Ovary (tissue), 10 donors: ENCODE measurements at places on chromosomes 1 and 21. TPM values are rescaled to one million over a fixed set of nuclear protein-coding genes. Genes with fewer than 3 reads are reported as not detected.

The ARHGEF19 gene
- 19.5 TPM for total RNA-seq

The AKNAD1 gene
- total RNA-seq: not detected

The C4BPA gene
- 0.45 TPM for total RNA-seq

The CYYR1 gene
- 3.7 TPM for total RNA-seq

The DMRTA2 gene
- not detected for total RNA-seq

The NBPF6 gene
- total RNA-seq: not detected

The IGSF9 gene
- 1.3 TPM for total RNA-seq

The CHAF1B gene
- 3.9 TPM for total RNA-seq

The MASP2 gene
- 0.10 TPM for total RNA-seq

DNA sequence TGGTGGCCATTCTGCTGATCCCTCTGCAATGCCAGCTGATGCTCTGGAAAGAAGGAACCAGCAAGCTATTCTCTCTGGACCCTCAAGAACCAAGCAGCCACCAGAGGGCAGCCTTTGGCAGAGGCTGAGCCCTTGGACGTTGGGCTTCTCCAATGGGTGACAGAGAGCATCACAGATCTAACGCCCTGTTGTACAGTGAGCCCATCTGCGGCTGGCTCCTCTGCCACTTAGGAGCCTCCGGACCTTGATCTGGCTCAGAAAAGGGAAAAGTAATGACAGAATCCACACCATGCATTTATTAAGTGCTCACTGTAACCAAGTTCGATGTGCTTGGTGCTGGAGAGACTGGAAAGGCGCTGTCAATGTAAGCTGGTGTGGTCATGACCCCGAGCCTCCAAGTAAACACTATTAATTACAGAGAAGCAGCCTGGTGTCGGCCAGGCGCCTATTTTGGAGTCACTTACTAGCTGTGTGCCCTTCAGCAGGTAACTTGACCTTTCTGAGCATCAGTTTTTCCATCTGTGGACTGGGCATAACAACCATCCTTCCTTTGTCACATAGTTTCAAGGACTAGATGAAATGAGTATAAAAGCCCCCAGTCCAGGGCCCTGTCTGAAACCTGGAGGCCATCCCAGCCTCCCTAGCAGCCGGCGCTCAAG is 34.9 kb downstream of the ECE1 start:
- no peak overlapping the region for H3K4me3 ChIP-seq
- H3K27ac ChIP-seq: peak overlapping the region; percentile 51
- no peaks in the 10 kb centered on the region for H3K27me3 ChIP-seq
- peaks cover 7% of the 10 kb centered on the region for H3K4me1 ChIP-seq
- DNase-seq: peak; percentile 87

GRCh38 chr1:59162665-59163064 is 134.2 kb upstream of the FGGY start:
- H3K27ac ChIP-seq: no peak overlapping the region
- no peaks in the 10 kb centered on the region for H3K36me3 ChIP-seq
- DNase-seq: no peak
- H3K27me3 ChIP-seq: no peaks in the 10 kb centered on the region
- no peaks in the 10 kb centered on the region for H3K4me1 ChIP-seq

GRCh38 chr1:82160903-82161302 is 360.2 kb downstream of the ADGRL2 start:
- no peak for DNase-seq
- H3K4me1 ChIP-seq: peaks cover 2% of the 10 kb centered on the region
- H3K27ac ChIP-seq: no peak overlapping the region

DNA sequence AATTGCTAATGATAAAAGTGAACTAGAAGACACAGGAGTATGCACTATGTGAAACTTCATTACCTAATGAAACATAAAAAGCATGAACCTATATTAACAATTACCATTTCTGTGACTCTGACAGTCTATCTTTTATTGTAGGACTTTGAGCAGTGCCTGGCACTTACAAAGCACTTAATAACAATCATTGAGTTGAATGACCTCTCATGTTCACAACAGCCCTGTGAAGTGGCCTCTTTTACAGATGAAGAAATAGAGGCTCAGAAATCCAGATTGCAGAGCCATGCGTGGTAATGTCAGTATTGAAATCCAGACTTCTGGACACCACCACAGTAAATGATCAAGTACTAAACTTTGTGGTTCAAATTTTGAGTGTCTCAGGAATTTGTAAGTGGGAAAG is 326.4 kb downstream of the NTNG1 start:
- no peaks in the 10 kb centered on the region for H3K27me3 ChIP-seq
- no peak for DNase-seq
- H3K36me3 ChIP-seq: no peaks in the 10 kb centered on the region

- no peak for DNase-seq
- H3K4me1 ChIP-seq: no peaks in the 10 kb centered on the region
- no peaks in the 10 kb centered on the region for H3K36me3 ChIP-seq
- no peak overlapping the region for H3K4me3 ChIP-seq
These were observed 322.9 kb downstream of the BARHL2 start for GRCh38 chr1:90394247-90394646.

- H3K4me1 ChIP-seq: no peaks in the 10 kb centered on the region
- H3K36me3 ChIP-seq: no peaks in the 10 kb centered on the region
- peak overlapping the region; percentile 66 for H3K27ac ChIP-seq
- no peak for DNase-seq
These were observed 1.1 kb downstream of the C1orf56 start for GRCh38 chr1:151048645-151049032.

DNA sequence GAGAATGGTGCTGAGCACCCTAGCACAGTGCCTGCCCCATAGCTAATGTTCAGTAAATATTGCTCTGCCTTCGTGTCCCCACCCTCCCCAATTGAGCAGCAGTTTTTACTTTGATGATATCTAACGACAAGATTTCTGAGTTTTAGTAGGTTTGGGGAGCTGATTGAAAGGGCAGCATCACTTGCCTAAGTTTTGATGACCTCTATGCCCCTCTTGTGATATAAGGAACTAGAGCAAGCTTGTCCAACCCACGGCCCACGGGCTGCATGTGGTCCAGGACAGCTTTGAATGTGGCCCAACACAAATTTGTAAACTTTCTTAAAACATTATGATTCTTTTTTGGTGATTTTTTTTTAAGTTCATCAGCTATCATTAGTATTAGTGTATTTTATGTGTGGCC is 1.6 kb downstream of the CNIH4 start:
- H3K4me1 ChIP-seq: peaks cover 3% of the 10 kb centered on the region
- H3K27ac ChIP-seq: peak overlapping the region; percentile 82
- H3K27me3 ChIP-seq: no peaks in the 10 kb centered on the region
- H3K36me3 ChIP-seq: no peaks in the 10 kb centered on the region
- DNase-seq: no peak
- H3K4me3 ChIP-seq: peak overlapping the region; percentile 59

DNA sequence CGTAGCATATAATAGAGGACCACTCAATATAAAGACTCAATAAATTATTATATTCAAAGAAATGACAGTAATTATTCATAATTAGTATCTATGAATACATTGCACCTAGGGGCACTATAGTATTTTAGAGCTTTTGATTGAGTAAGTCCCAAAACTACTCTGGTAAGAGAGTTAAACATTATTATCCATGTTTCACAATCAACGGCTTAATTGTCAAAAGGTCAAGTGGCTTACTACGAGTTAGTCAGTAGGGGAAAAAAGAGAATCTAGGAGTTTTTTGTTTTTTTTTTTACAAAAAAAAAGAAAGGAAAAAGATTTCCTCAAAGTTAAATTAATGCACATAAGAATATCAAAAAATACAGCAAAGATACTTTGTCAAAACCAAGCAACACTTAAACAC is 20.4 kb upstream of the LAMC1 start:
- no peaks in the 10 kb centered on the region for H3K27me3 ChIP-seq
- no peak for DNase-seq
- H3K4me3 ChIP-seq: no peak overlapping the region
- no peak overlapping the region for H3K27ac ChIP-seq

DNA sequence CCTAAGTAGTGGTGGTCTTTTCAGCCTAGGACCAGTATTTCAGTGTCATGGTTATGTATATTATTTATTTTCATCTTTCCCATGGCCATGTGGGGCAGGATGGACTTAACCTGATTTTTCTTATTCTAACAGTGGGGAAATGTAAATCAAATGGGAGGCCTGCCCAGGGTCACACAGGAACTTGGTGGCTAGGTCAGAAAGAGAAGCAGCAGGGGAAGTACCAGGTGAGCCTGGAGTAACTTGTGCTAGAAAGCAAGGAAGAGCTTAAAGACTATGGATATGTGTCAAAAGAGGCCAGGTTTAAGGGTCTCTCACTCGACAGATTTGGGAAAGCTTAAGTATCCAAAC is 936 bp downstream of the ZFP69B start:
- no peak overlapping the region for H3K4me3 ChIP-seq
- no peak for DNase-seq
- peaks cover 2% of the 10 kb centered on the region for H3K4me1 ChIP-seq
- no peaks in the 10 kb centered on the region for H3K36me3 ChIP-seq
- H3K27ac ChIP-seq: no peak overlapping the region

DNA sequence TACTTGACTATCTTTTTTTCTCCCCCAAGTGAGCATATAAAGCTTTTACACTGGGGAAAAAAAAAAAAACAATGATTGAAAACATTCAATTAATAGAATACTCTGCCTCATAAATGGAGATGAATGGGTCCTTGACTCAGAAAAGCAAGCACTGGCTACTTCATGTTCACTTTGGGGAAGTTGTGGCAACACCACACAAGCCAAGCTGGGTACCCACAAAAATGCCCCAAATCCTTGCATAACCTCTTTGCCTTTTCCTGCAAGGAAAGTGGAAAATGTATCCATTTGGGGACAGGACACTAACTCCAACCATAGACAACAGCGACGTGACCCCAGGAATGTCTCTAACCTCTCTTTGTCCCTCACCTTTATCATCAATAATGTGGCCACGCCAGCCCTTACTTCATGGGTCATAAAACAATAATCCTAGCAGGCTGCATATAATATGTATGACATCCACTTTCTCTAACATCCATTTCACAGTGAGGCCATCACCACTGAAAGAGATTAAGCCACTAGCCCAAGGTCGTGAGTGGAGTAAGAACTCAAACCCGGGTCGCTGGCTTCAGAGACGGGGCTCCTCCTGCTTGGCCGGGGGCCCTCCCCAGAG is 2.3 kb downstream of the ECE1 start:
- DNase-seq: no peak
- H3K36me3 ChIP-seq: no peaks in the 10 kb centered on the region
- H3K4me3 ChIP-seq: no peak overlapping the region
- H3K27me3 ChIP-seq: no peaks in the 10 kb centered on the region

GRCh38 chr1:232906441-232906840 is 44.0 kb upstream of the NTPCR start:
- H3K27ac ChIP-seq: no peak overlapping the region
- H3K27me3 ChIP-seq: no peaks in the 10 kb centered on the region
- H3K4me3 ChIP-seq: no peak overlapping the region
- DNase-seq: no peak
- no peaks in the 10 kb centered on the region for H3K36me3 ChIP-seq

GRCh38 chr1:43284546-43285110 is 753 bp downstream of the C1orf210 start:
- H3K27me3 ChIP-seq: no peaks in the 10 kb centered on the region
- H3K36me3 ChIP-seq: no peaks in the 10 kb centered on the region
- H3K4me1 ChIP-seq: peaks cover 11% of the 10 kb centered on the region
- H3K27ac ChIP-seq: no peak overlapping the region
- DNase-seq: no peak
- H3K4me3 ChIP-seq: no peak overlapping the region

DNA sequence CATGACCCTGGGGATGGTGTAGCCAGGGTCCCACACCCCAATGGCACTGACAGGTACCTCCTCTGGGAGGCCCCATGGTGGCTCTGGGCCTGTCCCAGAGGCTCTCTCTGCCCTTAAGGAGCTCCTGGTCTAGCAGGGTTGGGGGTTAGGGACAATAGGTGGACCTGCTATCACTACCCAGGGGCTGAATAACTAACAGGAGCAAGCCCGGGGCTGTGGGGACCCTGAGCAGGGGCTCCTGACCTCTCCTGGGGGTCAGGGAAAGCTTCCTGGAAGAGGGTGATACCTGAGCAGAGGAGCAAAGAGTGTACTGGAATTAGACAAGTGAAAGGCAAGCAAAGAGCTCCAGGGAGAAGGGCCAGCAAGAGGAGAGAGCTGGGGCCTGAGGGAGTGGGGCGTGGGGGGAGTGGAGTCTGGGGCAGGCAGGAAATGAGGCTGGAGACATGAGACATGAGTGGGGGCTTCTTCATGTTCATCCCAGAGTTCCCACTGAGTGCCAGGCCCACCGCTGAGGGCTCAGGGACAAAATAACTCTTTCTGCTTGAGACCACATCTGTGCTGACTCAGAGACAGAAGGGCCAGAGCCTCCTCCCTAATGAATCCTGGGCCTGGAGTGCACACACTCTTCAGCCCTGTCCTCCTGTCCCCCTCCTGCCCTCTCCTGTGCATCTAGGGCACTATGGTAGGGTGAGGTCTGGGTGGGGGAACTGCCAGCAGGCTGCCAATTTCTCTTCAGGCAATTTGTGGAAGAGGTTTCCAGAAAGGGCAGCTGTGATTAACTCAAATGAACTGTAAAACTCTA is 517.6 kb downstream of the PTPRU start:
- no peaks in the 10 kb centered on the region for H3K36me3 ChIP-seq
- no peak for DNase-seq
- no peaks in the 10 kb centered on the region for H3K4me1 ChIP-seq
- no peak overlapping the region for H3K27ac ChIP-seq

- H3K27me3 ChIP-seq: no peaks in the 10 kb centered on the region
- H3K27ac ChIP-seq: no peak overlapping the region
- H3K4me1 ChIP-seq: peaks cover 17% of the 10 kb centered on the region
These were observed 4.2 kb upstream of the RAP1GAP start for GRCh38 chr1:21673277-21673780.

- H3K27me3 ChIP-seq: no peaks in the 10 kb centered on the region
- no peak overlapping the region for H3K27ac ChIP-seq
- no peak for DNase-seq
- H3K4me1 ChIP-seq: no peaks in the 10 kb centered on the region
These were observed 31.7 kb upstream of the IKBKE start for GRCh38 chr1:206438554-206438953.

DNA sequence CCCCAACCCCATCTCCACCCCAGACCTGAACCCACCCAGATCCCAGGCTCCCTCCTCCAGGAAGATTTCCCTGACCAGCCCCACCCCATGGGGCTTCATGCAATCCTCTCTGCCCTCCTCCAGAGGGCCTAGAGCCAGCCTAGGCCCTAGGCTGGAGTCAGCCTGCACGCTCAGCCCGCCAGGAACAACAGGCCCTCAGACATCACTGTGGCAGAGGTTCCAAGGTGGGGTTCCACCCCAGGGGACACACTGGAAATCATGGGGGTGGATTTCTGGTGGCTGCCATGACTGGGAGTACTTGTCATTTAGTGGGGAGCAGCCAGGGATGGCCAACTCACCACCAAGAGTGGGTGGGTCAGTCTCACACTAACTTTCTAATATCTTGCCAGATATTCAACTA is 122.0 kb downstream of the GLIS1 start:
- no peaks in the 10 kb centered on the region for H3K36me3 ChIP-seq
- H3K4me3 ChIP-seq: no peak overlapping the region
- no peak for DNase-seq
- no peak overlapping the region for H3K27ac ChIP-seq
- no peaks in the 10 kb centered on the region for H3K4me1 ChIP-seq
